Stromal cell of bone marrow (primary cell): ENCODE measurements at places on chromosomes 13 and 19.
A peak's percentile ranks its signal among the peaks of the same experiment; 100 is the strongest.

DNA sequence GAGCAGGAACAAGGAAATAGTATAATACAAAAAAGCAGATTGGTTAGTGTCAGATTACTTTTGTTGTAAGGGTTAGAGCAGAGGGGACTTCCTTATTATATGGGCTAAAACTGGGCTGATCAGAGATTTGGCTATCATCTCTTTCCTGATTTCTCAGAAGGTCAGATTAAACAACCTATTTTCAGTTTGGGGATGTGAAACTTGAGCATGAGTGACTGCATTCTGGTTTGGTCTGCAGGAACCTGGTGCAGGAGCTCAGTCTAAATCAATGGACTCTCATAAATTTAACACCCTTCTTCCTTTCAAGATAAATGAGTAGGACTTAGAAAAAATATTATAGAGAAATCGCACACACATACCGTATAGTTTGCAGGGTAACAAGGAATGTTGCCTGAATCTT is 12.9 kb upstream of the RFXAP start:
- DNase-seq, result no peak

GRCh38 chr13:87999788-88000187 is 328.6 kb downstream of the SLITRK5 start:
- DNase-seq, result no peak

GRCh38 chr13:78742659-78743058 is 83.7 kb upstream of the OBI1 start:
- DNase-seq, result no peak

DNA sequence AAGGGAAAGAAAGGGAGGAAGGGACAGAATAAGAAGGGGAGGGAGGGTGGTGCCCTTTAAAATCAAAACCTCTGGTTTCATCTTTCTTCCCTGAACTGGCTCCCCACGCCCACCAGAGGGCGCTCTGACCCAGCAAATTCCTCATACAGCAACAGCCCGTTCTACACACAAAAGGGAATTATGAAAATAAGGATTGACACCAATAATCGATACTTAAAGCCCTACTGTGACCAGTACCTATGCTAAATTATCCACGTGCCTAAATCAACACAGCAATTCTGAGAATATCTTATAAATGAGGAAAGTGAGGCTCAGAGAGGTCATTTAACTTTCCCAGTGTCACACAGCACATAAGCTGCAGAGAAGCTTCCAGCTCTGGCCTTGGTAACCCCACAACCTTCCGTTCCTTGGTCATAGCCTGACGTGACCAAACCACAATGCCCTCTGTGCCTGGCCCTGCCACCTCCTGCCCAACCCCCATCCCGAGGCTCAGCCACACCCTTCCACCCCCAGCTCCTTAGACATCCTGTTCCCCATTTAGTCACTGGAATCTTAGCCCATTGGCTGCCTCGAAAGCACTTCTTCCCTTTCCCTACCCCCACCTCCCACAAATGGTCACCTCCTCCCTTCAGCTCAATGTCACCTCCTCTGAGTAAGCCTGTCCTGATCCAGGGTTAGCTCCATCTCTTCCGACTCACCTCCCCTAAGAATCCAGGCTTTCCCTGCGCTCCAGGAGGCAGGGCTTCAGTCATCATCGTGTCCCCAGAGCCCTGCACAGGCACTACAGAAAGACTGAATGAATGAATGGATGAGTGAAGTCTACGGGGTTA is 34.2 kb upstream of the PNMA8B start:
- DNase-seq, result peak; percentile 59

- DNase-seq, result no peak
These were observed 21.0 kb upstream of the SLC35E1 start for GRCh38 chr19:16593181-16593580.

GRCh38 chr19:23436944-23437343 is 41.7 kb upstream of the ZNF91 start:
- DNase-seq, result no peak

GRCh38 chr19:33161201-33161600 is 29.3 kb downstream of the WDR88 start:
- no peak for DNase-seq

DNA sequence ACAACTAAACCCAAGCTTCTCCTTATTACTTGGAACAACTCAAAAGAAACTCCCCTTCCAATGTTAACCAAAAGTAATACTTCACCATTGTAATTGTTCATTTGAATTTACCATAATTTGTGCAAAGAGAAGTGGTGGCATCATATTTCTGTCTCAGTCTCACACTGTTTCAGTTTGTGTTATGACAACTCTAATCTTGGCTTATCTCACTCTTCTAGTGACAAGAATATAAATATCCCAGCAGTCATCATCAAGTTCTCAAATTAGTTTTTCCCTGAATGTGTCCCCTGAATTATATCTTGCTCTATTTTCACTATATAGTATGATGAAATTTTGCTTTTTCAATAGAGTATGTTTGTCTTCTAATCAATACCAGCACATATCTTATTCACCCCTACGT is 681.4 kb upstream of the PRR20A start:
- DNase-seq, result no peak

DNA sequence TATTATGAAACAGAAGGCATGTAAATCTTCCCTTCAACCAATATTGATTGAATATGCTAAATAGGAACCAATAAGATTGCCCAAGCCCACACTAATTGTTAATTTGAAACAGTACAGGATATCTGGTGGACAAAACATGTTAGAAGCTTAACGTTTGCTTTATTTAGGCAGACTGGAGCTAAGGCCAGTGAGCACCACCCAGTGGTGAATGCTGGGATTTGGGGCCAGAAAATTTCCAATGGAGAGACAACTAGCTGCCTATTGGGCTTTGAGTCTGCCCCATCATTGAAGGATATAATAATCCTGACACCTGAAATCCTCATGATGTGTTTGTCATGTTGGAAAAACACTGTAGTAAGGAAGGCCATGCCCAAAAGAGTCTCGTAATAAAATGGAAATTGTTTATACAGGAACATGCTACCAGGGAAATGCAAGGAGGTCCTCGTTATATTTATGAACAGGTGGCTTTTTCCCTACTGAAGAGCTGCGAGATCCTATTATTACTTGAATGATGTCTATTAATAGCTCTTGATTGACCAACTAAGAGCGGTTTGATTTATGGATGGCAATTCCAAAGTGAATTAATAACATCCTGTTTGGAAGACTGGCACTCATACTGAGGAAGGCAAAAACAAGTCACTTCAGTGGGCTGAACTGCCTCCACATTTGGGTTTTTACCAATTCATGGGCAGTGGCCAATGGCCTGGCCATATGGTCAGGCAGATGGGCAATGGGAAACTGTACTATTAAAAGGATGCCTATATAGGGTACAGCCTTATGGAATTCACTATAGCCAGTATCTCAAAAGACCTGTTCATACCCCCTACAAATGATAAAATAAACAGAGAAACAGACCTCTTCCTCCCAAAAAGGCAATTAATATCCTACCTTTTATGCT is 8.7 kb downstream of the SIGLECL1 start:
- peak; percentile 7 for DNase-seq

DNA sequence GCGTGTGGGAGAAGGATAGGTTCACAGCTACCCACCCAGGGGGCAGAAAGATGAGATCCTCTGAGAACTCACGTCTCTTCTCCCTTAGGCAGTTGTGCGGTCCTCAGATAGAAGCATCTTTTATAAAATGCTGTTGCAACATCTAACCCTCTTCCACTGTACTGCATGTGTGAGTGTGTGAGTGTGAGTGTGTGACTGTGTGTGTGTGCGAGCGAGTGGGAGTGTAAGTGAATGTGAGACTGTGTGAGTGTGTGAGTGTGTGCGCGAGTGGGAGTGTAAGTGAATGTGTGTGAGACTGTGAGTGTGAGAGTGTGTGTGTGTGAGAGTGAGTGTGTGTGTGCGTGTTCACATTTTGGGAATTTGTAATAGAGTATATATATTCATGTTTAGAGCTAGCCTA is 55.6 kb upstream of the F7 start:
- DNase-seq, result no peak

DNA sequence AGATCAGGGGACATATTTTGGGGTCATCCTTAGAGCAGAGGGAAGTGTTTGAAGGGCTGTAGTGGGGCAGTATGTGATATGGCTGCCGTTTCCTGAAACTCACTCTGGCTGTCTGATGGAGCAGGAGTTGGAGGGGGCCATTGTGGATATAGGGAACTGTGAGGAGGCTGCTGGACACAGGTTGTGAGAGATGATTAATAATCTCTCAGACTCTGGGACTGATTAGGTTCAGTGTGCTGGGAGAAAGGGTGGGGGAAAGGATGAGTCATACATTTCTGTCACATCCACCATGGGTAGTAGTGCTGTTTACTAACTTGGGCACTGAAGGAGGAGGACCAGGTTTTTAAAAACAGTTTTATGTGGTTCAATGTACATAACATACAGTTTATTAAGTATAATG is 4.8 kb downstream of the B3GLCT start:
- DNase-seq, result peak; percentile 36

GRCh38 chr19:13817018-13817614 is 21.9 kb downstream of the ZSWIM4 start:
- no peak for DNase-seq

- peak; percentile 54 for DNase-seq
These were observed 28.4 kb downstream of the UBAC2 start for GRCh38 chr13:99228737-99229691.

GRCh38 chr13:114268344-114269280 is 12.8 kb upstream of the UPF3A start:
- peak; percentile 20 for DNase-seq

DNA sequence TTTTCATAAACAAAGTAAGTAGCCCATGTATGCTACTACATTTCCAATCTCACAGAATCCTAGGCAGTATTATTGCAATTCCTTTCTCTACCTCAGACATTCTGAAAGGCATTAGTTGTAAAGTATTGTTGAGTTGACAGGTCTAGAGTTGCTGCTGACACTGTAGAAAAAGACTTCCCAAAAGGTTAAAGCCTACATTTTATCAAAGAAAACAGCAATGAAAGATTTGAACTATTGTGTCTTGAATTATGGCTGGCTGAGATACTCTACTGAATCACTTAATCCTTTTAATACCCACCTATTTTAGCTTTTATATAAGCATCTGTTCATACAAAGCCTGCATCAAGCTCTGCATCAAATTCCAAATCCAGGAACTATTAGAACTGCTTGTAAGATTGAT is 1082.0 kb downstream of the OLFM4 start:
- no peak for DNase-seq

DNA sequence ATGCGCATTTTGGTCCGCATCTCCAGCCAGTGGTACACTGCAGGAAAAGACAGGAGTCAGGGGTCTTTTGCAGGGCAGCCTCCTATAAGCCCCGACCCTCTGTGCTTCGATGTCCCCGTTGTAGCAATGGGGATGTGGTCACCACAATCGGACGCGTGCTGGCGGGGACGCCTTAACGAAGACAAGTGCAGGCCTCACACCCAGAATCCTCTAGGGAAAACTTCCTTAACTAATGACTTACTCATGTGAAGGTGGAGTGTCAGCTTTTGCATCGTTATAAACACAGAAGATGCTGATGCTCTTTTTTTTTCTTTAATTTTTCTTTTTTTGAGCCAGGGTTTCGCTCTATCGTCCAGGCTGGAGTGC is 22.1 kb downstream of the VASP start:
- DNase-seq, result no peak

DNA sequence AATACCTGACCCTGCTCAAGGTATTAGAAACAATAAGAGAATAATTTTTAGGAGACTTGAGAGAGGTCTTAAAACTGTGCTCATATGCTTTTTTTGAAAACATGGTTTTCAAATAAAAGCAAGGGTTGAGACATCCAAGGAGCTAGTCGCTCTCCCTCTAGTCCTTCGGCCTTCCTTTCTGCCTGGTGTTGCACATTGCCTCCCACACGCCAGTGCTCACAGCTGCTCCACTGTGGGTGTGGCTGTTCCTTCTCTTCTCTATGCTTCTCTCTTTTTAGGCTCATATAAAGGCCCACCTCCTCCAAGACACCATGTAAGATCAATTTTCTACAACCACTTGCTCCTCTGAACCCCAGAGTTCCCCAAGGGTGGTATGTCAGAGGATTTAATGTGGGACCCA is 352.6 kb downstream of the ENOX1 start:
- DNase-seq, result no peak

DNA sequence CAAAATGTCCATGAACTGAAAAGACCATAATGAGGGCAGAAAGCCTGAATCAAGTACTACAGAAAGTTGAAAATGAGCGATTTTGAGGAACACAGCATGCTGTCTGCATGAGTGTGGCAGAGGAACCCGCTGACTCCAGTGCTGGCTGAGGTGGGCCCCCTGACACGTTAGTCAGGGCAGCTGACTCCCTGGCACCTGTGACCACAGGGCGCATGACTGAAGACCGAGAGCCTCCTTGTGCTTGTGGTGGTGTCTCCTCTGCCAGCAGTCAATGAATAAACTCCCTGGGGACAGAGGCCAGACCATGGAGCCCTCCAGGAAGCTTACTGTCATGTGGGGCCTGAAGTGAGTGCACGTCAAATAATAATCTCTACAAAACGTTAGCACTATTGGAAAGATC is 38.4 kb upstream of the VSTM2B start:
- no peak for DNase-seq

- DNase-seq, result no peak
These were observed 10.8 kb downstream of the BICRA start for GRCh38 chr19:47619763-47620162.

DNA sequence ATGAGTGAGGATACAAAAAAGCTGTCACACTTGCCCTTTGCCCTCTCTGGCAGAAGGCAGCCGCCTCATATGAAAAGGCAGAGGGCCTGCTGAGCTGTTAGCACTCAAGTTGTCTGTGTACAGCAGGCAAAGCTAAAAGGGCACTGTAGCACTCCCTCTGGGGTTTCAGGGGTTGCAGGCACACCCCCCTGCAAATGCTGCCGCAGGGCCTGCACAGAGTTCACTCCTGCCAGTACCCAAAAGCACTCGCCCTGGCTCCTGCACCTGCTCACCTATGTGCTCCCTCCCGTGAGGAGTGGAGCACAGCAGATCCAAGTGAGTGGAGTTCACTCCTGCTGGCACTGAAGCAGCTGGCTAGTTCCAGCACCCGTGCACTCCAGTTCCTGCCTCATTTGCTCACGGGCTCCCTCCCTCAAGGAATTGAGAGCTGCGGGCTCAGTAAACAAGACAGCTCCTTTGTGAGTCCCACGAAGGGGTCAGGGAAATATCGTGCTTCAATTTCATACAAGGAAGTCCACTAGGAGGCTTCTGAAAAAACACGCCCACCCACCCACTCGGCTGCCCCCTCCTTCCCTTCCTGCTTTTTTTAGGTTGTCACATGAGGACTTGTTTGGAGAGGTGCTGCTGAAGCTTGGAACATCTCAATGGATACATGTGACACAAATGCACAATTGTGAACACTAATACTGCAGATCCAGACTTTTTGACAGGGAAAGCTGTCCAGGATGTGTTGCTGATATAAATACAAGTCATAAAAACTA is 9.9 kb upstream of the RCBTB2 start:
- no peak for DNase-seq

GRCh38 chr19:49447485-49448431 is 3.9 kb downstream of the PIH1D1 start:
- no peak for DNase-seq
